Stimulated activated CD8-positive, alpha-beta memory T cell treated with anti-CD3 and anti-CD28 coated beads, Interleukin-12 subunit alpha, Interleukin-12 subunit beta, amount 100 ng/mL, for 1 hour (primary cell): ENCODE measurements at places on chromosomes 13 and 19.
A peak's percentile ranks its signal among the peaks of the same experiment; 100 is the strongest.

DNA sequence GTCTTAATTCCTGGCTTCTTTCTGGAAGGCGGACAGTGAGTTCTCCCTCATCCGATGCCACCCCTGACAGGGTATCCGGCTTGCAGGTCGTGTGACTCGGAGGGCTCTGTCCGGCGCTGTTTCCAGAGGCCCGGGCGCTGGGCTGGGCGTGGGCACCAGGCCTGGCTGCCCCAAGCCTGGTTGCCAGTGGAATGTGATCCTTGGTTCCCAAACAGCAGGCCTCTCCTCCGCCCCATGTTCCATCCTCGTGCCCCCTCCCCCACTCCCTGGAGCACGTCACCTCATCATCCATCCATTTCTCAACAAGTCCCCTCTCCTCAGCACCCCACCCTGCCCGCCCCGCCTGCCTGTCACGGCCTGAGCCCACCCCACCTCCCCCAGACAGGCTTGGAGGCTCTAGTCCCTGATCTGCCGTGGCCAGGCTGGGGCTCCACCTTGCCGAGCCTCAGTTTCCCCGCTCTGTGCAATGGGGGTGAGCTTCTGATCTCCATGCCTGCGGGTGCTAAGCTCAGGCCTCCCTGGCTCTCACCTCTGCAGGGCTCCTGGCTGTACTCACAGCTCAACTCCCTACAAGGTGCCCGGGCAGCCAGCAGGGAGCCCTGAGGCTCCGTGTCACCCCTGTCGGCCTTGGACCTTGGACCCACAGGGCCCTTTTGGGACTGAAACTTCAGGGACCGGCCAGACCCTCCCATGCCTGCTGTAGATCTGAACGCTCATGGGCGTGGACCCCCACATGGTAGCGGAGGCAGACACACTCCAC, 2.3 kb downstream of the TBXA2R start:
- DNase-seq, result no peak

- no peak for DNase-seq
Observed at GRCh38 chr19:51803967-51804366, 9.0 kb downstream of the FPR3 start.

DNA sequence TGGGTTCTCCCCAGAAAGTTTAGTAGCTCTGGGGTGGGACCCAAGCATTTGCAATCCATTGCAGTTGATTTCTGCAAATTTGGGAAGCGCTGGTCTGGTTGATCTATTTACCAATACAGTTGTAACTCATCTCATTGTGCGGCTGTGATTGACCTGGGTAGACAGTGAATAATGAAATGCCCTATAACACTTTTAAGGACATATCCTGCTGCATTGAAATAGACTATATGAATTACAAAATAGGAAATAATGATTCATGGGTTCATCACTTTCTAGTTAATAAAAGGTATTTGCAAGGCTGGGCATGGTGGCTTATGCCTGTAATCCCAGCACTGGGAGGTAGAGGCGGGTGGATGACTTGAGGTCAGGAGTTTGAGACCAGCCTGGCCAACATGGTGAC, 59.0 kb upstream of the FARP1 start:
- DNase-seq, result no peak

GRCh38 chr13:51938454-51938853, 72.8 kb downstream of the ATP7B start:
- no peak for DNase-seq

DNA sequence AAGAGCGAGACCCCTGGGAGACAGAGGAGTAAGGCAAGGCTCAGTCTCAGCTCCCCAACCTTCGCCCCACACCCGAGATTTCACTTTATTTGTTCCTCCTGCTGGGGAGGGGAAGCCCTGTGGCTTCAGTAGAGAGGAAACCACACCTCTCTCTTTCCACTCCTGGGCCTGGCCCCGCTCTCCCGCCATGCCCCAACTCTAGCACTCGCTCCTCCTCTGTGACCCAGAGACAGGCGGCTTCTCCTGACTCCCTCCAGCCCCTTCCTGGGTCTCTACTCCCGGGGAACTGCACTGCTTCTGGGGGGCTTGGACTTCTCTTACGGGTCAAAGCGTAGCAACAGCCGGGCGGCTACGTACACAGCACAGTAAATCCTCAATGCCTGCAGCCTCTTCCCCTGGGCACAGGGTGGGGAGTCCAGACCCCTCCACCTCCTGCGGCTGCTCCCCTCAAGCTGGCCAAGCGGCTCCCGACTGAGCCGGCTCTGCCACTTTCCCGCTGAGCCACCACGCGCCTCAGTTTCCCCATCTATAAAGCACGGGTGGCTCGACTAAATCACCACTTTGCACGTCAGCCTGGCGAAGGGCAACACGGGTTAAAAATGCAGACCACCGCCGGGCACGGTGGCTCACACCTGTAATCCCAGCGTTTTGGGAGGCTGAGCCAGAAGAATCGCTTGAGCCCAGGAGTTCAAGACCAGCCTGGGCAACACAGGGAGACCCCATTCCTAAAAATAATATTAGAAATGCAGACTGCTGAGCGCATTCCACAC, 1.4 kb downstream of the RNF126 start:
- DNase-seq, result peak; percentile 55

DNA sequence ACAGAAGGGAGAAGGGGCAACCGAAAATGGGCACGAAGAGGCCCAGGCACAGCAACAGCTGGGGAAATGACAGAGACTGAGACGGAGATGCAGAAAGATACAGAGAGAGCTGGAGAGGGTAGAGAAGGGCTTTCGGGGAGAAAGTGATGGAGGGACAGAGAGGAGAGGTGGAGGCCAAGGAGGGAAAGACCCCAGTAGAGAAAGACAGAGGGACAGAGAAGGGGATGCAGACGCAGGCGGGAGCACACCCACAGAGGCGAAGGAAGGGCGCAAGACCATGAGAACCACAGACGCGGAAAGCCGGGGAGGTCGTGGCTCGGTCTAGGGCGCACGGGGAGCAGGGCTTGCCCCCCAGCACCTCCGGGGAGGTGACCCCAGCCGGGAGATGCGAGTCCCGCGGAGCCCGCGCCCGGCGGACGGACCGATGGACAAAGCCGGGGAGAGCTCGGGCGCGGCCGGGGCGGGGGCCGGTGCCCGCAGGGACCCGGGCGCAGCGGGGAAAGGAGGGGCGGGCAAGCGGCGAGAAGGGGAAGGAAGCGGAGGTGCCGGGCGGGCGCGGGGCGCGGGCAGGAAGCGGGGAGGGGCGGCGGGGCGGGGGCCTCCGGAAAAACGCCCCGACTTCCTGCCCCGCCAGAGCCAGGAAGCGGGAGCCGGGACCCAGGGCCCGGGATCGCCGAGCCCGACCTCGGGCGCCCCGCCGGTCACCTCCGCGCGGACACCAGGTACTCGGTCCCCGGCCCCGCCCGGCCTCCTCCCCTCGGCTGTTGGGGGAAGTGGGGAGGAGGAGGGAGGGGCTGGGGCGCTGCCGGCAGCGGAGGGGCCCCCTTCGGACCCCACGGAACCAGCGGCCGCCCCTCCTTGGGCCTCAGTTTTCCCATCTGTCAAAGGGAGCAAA, at the start of gene ARHGEF1:
Gene ARHGEF1, plus strand, starts transcription at position 617 of the 895 bp plus-strand sequence. CDS start 4,899 bp downstream, outside the sequence.
- DNase-seq, result peak; percentile 44

- DNase-seq, result no peak
Observed at GRCh38 chr13:50629497-50629896, 214.0 kb downstream of the DLEU7 start.

DNA sequence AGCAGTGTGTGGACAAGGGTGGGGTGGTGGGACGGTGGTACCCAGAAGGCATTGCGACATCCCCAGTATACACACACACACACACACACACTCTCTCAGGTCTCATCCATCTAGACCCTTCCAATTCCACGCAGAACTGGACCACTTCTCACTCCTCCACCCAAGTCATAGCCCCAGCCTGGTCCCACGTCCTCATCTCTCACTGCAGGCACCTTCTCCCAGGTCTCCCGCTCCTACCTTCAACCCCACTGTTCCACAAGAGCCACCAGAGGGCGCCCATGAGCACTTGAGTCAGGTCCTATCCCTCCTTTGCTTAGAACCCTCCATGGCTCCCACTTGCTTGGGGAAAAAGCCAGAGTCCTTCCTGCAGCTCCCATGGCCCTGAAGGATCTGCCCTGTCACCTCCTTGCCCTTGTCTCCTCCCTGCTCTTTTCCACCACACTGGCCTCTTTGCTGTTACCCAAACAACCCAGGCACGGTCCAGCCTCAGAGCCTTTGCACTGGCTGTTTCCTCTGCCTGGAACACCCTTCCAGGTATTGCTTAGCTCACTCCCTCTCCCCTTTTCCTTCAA, 62.6 kb downstream of the IER2 start:
- peak; percentile 72 for DNase-seq

DNA sequence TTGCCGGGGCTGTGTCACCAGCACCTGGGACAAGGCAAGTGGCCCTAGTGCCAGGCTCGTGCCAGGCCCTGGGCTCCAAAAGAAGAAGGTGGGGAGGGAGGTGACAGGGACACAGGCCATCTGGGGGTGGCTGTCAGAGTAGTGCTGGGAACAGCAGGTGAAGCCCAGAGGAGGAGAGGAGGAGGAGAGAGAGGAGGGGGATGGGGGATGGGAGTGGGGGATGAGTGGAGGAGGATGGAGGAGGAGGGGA, 18.7 kb downstream of the LSM4 start:
- DNase-seq, result no peak

DNA sequence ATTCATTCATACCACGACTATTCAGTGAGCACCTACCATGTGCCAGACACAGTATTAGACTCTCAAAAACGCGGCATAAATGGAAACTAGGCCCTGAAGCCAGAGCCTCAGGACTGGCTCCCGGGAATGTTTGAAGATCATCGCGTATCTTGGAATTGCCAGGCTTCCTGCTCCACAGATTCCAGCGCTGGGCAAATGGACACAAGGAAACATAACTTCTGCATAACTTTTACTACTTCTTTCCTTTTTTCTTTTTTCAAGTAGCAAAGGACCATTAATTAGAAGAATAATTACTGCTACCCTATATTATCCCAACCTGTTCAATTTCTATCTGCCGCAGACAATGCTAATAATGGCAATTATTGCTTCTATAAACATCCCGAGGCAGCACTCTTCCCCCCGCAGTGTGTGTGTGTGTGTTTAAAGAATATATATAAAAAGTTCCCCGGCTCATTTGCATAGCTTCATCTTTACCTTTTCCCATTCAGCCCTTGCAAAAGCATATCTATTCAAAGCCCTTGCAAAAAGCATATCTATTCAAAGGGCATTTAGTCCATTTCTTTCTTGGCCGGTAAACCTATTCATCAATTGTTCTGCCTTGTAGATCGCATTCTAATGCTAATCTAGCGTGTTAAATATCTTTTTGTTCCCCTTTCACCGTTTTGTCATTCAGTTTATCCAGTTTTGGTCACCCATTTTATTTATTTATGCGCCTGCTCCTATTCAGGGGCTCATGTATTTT, 6.1 kb downstream of the SOX21 start:
- DNase-seq, result no peak

DNA sequence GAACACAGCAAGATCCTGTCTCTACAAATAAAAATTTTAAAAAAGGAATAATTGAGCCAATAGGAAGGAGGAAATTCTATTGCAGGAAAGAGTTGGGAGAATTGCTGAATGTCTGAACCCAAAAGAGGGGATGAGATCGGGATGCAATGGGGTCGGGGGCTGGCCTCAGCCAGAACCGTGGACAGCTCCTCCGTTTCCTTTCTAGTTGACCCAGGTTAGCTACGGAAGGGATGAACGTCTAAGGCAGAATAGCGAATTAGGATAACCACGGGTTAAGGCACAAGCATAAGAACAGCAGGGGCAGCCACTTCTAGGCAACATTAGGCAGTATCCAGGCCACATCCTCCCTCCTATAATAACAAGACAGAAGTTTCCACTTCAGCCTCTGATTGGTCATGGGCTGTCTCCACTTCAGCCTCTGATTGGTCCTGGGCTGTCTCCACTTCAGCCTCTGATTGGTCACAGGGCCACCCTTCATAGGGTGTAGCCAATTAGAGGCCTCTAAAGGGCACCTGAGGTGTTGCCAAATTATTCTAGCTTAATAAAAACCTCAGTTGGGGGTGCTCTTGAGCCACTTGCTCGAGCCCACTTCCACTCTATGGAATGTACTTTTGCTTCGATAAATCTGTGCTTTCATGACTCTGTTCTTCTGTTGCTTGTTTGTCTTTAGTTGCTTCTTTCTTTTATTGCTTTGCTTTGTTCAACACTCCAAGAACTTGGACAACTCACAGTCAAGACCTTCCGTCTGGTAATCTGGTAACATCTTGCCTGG, 24.9 kb upstream of the TPM4 start:
- peak; percentile 17 for DNase-seq

- no peak for DNase-seq
Observed at GRCh38 chr19:47542030-47542475, 27.2 kb upstream of the NAPA start.

DNA sequence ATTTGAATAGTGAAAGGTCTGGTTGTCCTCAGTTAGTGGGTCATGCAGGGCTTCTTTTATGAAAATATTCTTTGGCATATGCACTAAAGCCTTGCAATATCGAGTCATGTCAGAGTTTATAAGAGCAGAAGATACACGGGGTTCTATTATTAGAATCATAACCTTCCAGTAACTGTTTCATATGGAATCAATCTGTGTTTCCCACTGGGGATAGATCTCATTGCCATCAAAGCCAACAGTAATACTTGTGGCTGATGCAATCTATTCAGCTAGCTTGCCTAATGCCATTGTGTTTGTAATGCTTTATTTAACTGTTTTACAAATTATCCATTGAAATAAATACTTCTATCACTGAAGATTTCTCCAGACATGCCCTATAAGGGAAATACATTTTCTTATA, 746.9 kb upstream of the PCDH9 start:
- DNase-seq, result no peak

DNA sequence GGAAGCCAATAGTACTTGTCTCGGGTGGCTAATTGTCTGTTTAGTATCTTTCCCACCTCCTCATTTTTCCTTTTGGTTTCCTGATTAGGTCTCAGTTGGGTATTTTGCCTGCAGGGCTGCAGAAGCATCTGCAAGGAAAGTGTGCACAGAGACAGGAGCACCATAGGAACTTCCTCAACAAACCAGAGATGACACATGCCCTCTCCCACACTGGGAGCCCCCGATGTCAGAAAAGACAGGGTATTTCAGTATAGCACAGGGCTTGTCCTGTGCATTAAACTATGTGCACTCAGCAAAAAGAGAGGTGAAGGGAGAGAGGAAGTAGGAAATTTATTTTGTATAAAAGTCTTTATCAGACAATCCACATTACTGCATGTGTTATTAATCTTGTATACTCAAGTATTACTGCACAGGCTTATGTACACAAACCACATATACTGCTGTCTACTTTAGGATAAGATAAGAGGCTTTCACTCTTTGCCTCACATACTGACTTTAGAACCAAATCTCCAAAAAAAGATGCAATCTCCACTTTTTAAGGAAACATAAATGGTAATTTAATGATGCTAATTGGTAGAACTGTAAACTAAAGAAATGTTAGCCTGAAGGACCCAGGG, 501.0 kb downstream of the FOXO1 start:
- no peak for DNase-seq
